Activated CD4-positive, alpha-beta T cell treated with anti-CD3 and anti-CD28 coated beads, Interleukin-2, amount 50 U/mL, for 48 hours (primary cell): ENCODE measurements at places on chromosomes 5 and 9.
A peak's percentile ranks its signal among the peaks of the same experiment; 100 is the strongest.

DNA sequence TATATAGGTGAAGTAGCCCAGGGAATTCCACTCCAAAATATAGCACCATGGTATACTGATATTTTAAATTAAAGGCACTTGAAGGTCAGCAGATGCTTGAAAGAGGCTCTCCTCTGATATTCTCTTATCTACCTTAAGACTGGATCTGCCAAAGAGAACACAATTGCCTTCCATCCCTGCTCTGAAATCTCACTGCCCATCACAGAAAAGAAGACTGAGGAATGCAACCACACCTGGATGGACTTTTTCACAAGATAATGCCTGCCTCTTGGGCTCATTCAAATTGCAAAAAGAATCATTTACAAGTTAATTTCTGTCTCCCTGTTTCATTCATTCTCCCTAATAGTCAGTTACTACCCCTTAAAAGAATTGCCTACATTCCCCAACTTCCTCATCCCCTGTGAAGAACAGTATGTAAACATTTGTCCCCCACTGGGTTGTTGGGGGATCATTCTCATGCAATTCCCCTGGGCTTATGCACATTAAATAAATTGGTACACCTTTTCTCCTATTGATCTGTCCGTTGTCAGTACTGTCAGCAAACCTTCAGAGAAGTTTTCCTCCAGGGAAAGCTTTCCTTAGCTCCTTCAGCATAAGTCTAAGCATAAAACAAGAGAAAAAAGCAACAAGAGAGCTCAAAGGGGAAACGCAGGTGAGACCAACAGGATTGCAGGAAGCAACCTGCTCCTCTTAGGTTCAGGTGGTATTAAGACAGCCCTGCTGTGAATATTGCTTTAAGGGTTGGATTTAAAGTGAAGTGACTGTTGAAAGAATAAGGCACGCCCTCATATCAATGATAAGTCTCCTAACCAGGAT, 171.4 kb upstream of the SLC30A5 start:
- no peak for DNase-seq

DNA sequence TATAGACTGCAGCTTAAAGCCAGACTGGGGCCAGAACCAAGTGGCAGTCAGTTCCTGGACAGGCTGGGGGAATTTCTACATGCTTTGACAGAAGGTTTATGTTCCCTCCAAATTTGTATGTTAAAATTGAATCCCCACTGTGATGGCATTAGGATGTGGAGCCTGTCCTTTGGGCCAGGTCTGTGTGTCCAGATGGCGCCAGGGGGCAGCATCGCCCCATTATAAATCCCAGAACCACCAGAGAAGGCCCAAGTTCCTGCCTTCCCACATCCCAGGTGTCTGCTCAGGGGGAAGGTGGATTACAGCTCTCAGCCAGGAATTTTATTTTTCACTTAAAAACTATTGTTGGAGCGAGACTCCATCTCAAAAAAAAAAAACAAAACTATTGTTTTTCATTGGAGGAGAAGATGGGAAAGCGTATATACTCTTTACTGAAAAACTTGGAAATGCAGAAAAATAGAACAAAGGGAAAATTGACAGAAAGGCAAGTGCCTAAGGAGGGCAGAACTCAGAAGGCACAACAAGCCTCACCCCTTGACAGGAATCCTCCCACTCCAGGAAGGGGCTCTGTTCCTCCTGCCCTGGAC, 5.0 kb downstream of the IL3 start:
- peak; percentile 73 for DNase-seq

DNA sequence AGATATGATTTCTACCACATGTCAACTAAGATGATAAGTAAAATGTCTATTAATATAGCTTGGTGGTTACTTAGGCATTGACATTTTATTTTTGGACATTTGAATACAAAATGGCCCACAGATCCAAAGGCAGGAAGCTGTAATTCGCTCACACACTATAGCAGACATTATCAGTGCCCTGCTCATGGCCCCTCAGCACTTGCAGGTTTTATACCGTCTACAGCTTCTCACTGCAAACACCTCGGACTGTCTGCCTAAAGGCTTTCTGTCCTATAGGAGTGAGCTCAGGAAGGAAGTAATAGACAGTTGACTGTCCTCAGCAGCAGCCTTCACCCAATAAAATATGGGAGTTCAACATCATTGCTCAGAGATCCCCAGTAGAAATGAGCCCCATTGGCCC, 140.8 kb upstream of the RASA1 start:
- no peak for DNase-seq

DNA sequence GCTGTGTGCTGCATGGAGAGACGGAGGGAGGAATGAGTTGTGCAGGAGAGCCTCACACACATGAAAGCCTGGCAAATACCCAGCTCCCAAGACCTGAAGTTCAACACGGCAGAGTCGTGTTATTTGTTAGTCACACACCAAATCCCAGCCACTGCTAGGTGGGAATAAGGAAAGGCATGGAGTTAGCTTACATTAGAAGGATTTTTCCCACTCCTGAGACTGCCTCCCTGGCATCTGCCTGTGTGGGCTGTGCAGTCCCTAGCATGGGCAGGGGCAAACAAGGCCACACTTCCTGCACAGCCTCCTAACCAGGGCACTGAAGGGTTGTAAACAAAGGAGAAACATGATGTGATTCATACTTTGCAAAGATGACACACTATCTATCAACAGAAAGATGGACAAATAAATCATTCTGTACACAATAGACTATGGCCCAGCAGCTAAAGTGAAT, 306.8 kb downstream of the SPOCK1 start:
- no peak for DNase-seq
